ENCODE measurements at places on chromosomes 1 and 21.

- no peak for DNase-seq
These were observed 28.7 kb downstream of the IFI44 start for GRCh38 chr1:78678324-78678723.

GRCh38 chr1:96466842-96467241 lies 254.7 kb upstream of the PTBP2 start:
- no peak for DNase-seq

GRCh38 chr1:207241164-207241934 lies 80.1 kb upstream of the CD55 start:
- DNase-seq, result no peak

DNA sequence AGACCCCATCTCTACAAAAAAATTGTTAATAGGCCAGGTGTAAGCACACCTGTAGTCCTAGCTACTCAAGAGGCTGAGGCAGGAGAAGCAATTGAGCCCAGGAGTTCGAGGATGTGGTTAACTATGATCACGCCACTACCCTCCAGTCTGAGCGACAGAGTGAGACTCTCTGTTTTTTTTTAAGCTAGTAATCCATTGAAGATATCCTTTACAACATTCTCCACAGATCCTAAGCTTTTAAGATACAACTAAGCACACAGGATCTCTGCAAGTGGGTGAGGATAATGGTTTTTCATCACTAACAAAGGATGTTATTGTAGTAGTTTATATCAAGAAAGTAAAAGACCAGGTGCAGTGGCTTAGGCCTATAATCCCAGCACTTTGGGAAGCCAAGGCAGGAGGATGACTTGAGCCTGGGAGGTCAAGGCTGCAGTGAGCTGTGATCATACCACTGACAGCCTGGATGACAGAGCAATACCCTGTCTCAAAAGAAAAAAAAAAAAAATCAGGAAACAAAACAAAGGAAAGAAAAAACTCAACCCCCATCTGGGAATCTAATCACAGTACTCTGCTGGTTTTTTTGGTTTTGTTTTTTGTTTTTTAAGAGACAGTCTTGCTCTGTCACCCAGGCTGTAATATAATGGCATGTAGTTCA lies 166.1 kb downstream of the RERE start:
- DNase-seq, result no peak

- no peak for DNase-seq
These were observed 163.9 kb upstream of the LRRC7 start for GRCh38 chr1:69403756-69404320.
